ENCODE measurements at places on chromosomes 5 and 9.

DNA sequence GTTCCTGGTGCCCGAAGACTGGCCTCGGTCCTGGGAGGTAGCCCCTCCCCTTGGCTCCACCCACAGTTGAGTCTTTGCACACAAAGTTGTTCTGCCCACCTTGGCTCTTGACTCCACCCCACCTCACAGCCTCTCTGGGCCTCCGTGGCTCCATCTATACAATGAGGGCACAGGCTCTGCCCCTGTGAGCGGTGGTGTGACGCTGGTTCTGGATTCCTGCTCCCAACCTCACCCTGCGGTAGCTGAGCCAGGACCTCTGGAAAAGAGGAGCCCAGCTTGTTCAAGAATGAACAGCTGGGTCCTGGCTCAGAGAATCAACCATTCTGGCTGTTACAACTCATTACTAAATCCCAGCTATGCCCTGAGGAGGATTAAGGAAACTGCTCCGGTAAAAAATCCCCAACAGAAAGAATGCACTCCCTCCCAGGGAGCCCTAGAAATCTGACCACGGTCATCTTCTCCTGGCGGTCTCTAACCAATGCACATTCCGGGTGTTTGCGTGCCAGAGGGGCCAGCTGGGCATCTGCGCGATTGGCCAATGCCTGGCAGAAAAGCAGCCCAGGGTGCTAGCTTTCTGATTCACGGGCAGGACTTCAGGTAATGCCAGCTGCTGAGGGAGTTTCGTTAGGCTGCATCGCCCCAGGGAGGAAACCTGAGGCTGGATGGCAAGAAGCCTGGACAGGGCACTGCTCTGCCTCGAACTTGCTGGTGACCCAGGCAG lies 9.9 kb upstream of the GRHPR start:
- no peak for DNase-seq

DNA sequence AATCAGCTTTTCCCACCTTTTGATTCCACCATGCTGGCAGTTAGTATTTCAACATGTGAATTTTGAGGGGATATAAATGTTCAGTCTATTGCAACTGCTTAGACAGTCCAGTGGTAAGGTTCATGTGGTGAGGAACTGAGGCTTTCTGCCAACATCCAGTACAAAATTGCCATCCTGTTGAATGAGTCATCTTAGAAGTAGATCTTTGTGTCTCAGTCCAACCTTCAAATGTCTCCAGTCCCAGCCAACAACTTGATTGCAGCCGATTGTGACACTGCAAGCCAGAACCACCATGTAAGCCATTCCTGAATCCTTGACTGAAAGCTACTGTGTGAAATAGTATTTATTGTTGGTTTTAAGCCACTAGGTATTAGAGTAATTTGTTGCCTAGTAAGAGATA lies 331.5 kb upstream of the GRIN3A start:
- no peak for DNase-seq

DNA sequence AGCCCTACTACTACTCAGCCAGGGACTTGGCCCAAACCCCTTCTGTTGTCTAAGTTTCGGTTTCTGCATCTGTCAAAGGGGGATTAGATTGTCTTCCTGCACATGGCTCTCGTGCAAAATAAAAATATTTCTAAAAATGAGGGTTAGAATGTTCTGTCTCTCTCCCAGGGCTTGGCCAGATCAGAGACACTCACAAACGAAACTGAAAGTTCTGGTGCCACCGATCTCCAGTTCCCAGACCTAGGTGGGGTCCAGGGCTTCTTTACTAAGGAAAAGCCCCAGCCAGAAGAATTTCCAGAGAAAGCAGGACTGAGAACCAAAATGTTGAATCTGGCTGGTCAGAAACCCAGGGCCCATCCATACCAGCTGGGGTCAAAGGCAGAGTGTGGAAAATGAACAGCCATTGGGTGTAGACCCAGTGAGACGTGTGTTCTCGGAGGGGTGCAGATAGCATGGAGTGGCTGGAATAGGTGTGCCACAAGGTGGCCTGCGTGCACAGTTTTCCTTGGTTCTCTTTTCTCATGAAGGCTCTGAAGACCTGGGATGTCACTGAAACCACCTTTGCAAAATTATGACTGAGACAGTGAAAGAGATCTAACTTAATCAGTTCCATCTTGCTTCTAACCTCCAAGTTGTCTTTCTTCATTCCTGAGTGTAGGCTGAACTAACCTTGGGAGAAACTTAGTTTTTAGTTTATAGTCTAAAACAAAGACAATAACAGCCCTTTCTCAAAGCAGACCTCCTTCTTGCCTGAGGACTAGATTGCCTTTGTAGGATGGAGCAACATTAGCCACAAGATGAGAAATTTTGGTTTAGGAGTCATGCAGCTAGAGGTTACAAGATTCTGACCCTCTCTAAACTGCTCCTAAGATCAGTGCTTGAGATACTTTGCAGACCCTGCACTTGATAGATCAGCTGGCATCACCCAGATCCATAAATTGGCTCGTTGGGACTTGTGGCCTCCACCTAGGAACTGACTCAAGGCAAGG lies 2.3 kb upstream of the SLC23A1 start:
- DNase-seq = no peak

GRCh38 chr5:77960305-77960704 lies 184.2 kb upstream of the TBCA start:
- no peak for DNase-seq

- DNase-seq = no peak
Measured at GRCh38 chr5:443239-444151, 519 bp downstream of the EXOC3 start.

DNA sequence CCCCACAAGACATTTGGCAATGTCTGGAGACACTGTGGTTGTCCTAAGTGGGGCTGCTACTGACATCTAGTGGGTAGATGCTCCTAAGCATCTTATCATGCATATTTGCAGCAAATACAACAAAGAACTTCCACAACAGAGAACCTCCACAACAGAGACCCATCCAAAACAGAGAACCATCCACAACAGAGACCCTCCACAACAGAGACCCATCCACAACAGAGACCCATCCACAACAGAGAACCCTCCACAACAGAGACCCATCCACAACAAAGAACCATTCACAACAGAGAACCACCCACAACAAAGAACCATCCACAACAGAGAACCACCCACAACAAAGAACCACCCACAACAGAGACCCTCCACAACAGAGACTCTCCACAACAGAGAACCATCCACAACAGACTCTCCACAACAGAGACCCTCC lies 32.8 kb downstream of the ARPC5L start:
- DNase-seq = no peak

- DNase-seq = no peak
Measured at GRCh38 chr9:34600908-34601307, 11.0 kb downstream of the RPP25L start.

- no peak for DNase-seq
Measured at GRCh38 chr5:136108766-136109165, 23.9 kb upstream of the SMAD5 start.

DNA sequence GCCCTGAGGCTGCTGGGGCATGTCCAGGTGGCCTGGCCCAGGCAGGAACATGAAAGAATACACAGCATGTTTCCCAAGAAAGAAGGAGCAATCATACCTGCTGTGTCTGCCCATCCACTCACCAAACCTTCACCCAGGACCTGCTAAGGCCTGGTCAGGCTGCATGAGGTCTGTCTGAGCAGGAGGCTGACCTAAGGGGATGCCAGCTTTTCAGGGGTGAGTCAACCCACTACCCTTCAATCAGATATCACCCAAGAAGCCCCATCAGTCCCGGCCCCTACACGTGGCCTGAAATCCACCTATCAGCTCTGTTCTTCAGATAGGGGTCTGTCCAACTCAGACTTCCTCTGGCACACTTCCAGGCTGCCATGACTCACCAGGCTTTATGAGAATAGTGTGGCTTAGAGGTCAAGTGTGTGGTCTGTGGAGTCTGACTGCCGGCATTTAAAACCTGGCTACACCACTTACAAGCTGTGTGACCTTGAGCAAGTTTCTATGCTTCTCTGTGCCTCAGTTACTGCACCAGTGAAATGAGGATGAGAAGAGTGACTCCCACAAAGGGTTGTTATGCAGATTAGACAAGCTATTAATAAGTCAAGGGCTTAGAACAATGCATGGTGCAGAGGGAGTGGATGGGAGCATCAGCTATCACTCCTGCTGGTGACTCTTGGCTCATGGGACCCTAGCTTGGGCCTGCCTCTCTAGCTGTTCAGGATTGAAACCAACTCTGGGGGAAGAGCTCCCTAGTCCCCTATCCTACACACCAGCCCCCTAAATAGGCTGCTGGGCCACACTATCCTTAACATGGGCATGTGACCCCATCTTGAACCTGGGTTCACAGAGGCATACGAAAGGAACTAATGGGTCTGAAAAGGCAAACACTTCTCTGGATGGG lies 130.3 kb downstream of the PAX5 start:
- no peak for DNase-seq

DNA sequence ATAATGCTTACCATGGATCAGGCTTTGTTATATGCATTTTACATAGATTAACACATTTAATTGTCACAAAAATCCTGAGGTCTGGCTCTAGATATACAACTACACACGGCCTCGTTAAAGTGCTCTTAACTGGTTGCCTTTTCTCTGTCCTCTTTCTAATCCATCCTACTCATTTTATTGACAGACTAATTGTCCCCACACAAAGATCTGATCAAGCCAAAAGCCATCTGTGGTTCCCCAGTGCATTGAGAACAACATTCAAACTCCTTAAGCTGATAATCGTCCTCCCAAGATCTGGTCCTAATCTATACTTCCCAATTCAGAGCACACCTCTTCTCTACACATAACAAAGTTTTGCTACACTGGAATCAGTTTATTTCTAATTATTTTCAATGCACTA lies 23.9 kb upstream of the PPP2R2B start:
- no peak for DNase-seq

GRCh38 chr5:154783774-154784460 lies 28.7 kb downstream of the LARP1 start:
- no peak for DNase-seq

DNA sequence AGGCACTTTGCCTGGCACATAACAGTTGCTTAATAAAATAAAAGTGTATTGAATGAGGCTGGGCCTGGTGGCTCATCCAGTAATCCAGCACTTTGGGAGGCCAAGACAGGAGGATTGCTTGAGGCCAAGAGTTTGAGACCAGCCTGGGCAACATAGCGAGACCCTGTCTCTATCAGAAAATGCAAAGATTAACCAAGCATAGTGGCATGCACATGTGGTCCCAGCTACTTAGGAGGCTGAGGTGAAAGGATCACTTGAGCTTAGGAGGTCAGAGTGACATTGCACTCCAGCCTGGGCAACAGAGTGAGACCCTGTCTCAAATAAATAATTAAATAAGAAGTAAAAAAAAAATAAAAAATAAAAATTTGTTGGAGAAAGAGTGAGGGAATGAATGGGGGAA lies 21.2 kb downstream of the TNFAIP8 start:
- no peak for DNase-seq

DNA sequence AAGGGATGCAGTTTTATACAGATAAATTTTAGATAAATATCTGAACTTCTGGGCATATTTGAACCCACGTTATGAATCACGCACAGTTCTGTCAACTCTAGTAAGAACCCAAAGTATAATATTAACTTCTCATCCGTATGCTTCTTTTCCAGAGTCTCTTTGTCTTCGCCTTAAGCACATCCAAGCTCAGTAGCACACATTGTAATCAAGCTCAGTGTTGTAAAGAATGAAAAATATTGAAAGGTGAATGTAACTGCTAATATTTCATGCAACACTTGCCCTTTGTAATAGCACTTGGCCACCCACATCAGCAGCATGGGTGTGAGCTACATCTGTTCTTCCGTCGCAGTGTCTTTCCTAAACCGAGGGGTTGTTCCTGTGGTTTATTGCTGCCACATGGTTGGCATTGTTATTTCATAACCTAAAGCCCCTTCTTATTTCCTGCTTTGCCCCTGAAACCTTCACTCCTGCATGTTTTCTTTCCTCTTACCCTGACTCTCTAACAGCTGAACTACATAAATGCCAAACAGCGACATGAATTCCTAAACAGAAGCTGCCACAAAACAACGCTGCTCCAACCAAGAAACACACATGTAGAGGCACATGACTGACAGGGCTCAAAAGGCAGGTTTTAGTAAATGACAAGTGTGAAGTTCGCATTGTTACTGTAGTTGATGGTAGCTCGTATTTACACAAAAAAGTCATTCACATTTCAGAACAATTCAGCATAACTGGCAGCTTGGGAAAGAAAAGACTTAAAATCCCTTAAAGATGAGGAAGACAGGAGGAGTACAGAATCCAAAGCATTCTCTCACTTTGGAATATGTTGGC lies 190.1 kb upstream of the MEF2C start:
- no peak for DNase-seq

- no peak for DNase-seq
Measured at GRCh38 chr9:134364391-134365114, 38.3 kb downstream of the RXRA start.

DNA sequence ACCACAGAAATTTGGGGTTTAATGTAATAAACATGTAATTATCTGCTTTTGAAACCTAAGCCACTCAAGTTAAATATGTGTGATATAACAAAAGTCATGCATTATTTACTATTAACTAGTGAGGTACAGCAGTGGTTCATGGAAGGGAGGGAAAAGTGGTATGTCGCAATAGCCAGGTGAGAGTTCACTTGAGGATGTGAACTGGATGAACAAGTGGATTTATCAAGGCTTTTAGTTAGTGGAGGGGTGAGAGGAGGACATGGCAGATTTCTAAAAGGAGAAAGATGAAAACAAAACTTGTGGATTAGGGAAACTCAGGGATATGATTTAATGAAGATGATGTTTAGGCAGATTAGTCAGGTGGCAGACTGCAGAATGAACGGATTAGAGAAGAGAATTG lies 141.3 kb upstream of the NFIB start:
- DNase-seq = no peak

GRCh38 chr5:75351139-75351926 lies 14.3 kb downstream of the HMGCR start:
- no peak for DNase-seq

DNA sequence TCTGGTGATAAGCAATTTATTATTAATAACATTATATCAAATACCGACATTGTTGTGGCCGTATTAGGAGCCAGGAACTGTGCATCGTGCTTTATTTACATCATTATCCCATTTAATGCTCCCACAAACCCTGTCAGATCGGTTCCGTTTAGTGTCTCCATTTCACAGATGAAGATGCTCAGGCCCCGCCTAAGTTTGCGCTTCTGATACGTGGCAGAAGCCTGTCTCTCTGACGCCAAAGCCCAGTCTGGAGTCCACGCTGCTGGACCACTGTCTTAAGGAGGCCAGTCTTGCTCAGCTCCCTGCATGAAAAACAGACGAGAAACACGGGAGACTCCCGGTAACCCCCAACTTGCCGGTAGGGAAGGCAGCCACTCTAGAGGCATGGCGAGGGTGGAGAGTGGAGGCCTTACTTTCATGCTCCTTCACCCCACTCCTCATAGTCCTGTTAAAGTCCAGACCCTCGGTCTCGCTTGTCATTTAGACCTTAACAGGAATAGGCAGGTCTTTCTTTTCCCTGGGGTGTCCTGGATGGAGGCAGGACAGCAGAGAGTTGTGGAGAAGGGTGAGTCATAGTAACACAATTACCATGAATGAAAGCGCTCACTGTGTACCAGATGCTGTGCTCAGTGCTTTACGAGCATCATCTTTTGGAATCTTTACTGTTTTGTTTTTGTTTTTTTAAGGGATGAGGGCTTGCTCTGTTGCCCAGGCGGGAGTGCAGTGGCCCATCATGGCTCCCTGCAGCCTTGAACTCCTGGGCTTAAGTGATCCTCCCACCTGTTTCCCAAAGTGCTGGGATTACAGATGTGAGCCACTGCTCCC lies 872 bp downstream of the TXNDC15 start:
- peak; percentile 66 for DNase-seq

Data from brain pericyte (primary cell).